Activated naive CD4-positive, alpha-beta T cell treated with Interleukin-2 at 50 U/mL for 16 hours (primary cell): ENCODE measurements at places on chromosomes 2 and 18.

GRCh38 chr2:79638954-79639353, 126.1 kb downstream of the CTNNA2 start:
- no peak for DNase-seq

GRCh38 chr2:232415138-232415690, 8.6 kb downstream of the ALPG start:
- DNase-seq, result no peak

GRCh38 chr2:84280873-84281272, 178.2 kb downstream of the SUCLG1 start:
- no peak for DNase-seq

DNA sequence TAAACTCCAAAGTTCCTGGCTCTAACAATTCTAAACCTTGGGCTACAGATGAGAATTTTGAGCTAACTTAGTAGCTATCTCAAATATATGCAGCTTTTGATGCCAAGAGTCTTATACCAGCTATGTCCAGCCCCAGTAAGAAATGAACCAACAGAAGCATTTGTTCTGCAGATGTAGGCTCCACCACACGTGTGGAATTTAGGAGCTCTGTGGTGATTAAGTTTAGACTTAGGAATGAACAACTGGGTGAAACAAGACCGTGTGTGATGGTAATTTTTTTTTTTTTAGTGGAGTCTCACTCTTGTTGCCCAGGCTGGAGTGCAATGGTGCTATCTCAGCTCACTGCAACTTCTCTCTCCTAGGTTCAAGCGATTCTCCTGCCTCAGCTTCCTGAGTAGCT, 179.7 kb downstream of the ANKRD30B start:
- DNase-seq, result no peak
